ENCODE measurements at places on chromosomes 6 and 20. TPM values are rescaled to one million over a fixed set of nuclear protein-coding genes. Genes with fewer than 3 reads are reported as not detected.

The GABRR2 gene
- total RNA-seq = 1.2 TPM

The SPEF1 gene
- total RNA-seq = not detected

The RAB32 gene
- 1.1 TPM for total RNA-seq

The CST4 gene
- total RNA-seq = not detected

The SLC25A27 gene
- total RNA-seq = 2.3 TPM

The FAXC gene
- total RNA-seq = not detected

The FAM209B gene
- 2.2 TPM for total RNA-seq

The APCDD1L gene
- not detected for total RNA-seq

The USP49 gene
- 2.4 TPM for total RNA-seq

GRCh38 chr6:25132934-25133333, 146.2 kb upstream of the CARMIL1 start:
- no peak for DNase-seq

GRCh38 chr20:46831633-46832011, 63.0 kb upstream of the EYA2 start:
- DNase-seq = no peak

DNA sequence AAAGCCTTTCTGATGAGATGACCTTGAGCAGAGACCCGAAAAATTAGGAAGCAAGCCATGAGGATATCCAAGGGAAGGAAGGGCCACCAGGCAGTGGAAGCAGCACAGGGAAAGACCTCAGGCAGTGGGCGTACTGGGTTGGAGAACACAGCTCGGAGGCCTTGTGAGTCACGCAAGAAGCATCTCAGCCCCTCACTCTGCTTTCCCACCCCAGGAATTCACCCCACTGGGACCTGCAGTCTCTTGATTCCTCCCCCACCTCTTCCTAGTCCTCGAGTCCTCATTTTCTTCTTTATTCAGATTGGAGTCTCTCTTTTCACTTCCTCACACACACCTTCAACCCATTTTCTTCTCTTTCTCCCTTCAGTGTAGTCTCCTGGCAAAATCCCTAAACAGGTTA, 27.0 kb downstream of the RPRD1B start:
- no peak for DNase-seq

DNA sequence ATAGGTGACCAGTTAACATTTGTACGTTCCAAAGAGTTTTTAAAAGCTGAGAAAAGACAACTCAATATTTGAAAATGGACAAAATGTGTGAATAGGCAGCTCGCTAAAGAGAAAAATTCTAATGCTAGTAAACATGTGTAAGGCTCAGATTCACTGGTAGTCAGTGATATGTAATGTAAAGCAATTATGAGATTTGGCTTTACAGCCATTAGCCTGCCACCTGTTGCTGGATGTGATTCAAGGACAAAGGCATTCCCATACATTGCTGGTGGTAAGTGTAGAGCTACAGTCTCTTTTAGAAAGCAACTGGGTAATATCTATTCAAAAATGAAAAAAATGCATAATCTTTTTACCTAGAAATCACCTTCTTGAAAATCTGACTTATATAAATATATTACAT, 114.3 kb downstream of the COL19A1 start:
- DNase-seq = no peak

- no peak for DNase-seq
These were observed 133.5 kb upstream of the CCDC28A start for GRCh38 chr6:138640028-138640427.

GRCh38 chr6:37673436-37673835, 24.2 kb downstream of the MDGA1 start:
- no peak for DNase-seq

- no peak for DNase-seq
These were observed 608 bp upstream of the EIF2S2 start for GRCh38 chr20:34112600-34113101.

DNA sequence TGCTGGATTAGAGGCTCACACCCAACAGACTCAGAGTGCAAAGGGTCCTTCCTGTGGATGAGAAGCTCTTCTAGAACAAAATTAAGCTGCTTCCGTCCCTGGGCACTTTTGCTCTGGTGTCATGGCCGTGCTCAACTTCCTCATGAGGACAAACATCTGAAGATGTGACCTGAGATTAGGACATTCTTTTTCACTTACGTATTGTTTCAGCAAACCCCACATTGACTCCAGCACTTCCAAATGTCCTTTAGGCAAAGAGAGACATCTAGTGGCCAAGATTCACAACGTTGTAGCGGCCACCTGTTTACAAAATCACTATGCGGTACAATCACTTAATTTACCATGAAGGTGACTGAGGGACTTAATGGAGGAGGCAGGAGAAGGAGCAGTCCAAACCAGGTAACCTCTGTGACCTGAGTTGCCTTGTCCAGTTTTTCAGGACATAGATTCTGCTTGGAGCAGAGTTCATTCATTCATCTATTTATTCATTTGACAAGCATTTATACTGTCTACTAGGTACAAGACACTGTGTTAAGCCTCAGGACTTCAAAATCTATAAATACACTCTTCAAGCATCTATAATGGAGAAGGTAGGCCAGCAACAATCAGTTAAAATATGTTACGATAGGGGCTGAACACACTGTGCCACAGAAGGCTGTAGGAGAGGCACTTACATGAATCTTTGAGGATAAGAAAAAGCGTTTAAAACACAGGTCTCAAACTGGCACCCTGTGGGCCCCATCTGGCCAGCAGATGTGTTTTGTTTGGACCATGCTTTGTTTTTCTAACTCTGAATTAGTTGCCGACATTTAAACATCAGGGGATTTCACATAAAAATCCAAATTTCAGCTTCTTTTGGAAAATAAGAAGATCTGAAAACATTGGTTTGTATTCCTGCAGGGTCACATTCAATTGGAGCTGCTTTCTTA, 5.6 kb upstream of the ADGRF1 start:
- no peak for DNase-seq

- DNase-seq = no peak
These were observed 2.1 kb downstream of the CDSN start for GRCh38 chr6:31118178-31118577.

DNA sequence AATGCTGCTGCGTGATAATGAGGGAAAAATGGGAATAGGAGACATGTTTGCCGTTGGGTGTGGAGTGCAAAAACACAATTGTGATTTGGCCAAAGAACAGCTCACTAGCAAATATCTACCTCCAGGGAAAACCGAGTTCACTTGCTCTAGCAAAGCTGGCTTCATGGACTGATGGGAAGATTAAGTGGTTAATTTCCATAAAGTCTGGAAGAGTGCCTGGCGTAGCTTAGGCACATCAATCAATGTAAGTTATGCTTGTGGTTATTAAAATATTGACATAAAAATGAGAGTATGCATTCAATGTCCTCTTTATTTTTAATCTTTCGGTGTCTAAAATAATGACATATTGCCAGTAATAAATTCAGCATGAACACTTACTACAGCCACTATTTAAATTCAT, 267.5 kb downstream of the SMOC2 start:
- DNase-seq = no peak

DNA sequence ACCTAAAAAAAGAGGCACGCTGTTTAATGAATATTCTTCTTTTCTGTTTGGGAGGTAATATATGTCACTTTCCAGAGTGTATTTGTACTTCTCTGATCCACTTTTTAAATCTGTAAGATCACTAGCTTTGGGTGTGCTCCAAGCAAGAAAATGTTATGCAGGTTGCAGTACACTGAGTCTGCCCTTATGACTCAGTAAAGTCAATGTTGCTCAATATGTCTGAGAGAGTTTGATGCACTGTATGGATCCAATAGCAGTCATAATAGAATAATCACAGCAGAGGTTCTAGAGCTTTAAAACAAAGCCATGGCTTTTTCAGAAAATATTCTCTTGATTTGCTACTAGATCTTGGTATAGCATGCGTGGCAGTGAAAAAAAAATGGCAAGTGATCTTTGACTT, 525.3 kb upstream of the HTR1E start:
- no peak for DNase-seq

- DNase-seq = no peak
These were observed 13.2 kb downstream of the TMEM74B start for GRCh38 chr20:1171461-1172093.

DNA sequence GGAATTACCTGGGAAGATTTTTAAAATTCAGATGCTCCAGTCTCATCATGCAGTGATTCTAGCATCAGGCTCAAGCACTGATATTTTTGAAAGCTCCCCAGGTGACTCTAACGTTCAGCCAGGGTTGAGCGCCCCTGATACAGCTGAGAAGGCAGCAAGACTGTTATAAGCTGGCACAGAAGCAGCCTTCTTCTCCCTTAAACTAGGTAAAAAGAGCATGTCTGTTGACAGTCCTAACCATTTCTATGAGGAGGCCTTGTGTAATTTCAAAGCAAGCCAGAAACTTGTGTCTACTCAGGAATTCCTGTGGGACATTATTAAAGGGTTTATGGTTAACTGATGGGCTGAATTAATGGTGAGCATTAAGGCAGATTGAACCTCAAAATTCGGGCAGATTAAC, 141.9 kb downstream of the PDE7B start:
- no peak for DNase-seq

GRCh38 chr6:136666041-136666440, 115.8 kb upstream of the MAP7 start:
- DNase-seq = no peak

DNA sequence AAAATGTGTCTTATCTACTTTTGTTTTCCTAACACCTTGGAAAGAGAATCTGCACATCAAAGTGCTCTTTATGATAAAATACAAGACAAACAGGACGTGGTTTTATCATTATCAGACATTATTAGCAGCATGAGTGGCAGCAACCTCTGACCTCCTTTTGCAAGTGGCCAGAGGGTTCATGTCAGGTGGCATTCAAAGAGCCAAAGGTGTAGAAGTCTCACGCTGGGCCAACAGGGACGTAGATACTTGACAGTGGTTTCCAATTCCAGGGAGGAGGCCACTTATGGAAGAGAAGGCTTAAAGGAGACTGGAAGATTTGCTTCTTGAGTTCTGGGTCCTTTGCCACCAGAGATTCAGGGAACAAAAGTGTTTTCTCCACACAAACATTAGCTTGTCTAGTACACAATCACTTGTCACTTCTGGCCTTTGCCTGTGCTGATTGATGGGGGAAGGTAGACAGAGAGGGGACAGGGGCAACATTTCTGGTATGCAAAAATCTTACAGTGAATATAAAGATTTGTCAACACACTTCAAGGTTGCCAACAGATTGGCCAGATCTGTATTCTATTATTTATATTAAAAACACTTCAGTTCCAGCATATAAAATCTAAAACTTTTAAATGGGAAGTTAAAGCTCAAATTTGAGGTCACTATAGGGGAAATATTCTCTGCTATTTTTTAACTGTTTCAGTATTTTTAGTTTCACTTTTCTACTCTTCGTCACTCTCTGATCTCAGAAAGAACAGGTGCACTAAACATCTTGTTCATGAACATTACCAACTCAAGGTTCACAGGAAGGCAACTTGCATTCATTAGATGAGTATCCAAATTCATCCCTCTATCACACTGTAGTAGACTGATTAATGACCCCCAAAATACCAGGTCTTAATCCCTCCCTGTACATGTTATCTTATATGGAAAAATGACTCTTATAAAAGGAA, 52.1 kb upstream of the FBXO30 start:
- DNase-seq = no peak

DNA sequence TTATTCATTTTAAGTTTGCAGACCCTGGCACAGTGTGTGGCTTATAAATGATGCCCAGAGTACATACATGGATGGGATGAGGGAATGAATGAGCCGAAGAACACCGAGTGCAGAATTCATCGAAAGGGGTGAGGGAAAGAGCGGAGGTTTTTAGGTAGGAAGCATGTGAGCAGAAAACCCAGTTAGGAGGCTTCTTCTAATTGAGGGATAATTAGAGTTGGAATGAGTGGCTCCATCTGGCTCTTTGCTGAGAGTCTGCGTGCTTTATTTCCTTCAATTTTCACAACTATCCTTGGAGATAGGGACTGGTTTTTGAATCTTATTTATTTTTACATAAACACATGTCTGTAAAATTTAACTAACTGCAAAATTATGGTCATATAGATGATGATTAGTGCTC, 150.7 kb downstream of the DOK5 start:
- DNase-seq = no peak

Data from CD4-positive, alpha-beta memory T cell (primary cell).